ENCODE measurements at places on chromosomes 1 and 21.

GRCh38 chr1:3651026-3651929, 1.0 kb upstream of the TP73 start:
- no peak for DNase-seq

- no peak for DNase-seq
These were observed 52.3 kb downstream of the SPATA46 start for GRCh38 chr1:162324396-162324795.

GRCh38 chr1:226875641-226876295, 5.4 kb downstream of the PSEN2 start:
- no peak for DNase-seq

DNA sequence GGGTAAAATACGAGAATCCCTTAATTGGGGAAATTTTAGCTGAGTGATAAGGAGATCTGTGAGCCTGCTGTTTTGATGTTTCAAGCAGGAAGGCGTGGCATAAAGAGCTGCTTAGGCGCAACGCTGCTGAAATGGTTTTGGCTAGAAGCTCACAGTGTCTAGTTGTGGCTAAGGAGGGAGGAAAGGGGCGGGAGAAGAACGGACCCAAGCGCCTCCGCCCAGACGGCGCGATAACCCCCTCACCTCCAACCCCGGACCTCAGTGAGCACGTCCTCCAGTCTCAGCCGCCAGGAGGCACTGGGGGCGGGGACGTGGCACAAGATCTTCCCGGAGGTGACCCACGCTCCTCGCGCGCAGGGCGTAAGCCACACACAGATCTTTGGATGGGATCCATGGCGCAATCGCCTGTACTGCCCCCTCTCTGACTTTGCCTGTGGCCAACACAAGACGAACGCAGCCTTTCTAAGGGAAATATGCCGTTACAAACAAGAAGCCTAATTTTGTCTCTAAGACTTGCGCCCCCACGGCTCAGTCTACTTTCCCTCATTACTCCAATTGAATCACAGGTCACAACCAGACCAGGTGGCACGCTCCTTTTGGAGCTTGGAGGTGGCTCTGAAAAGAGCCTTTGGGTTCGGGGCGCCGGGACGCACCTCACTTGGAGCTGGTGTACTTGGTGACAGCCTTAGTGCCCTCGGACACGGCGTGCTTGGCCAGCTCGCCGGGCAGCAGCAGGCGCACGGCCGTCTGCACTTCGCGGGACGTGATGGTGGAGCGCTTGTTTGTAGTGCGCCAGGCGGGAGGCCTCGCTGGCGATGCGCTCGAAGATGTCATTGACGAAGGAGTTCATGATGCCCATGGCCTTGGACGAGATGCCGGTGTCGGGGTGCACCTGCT, 23.4 kb upstream of the RNF187 start:
- no peak for DNase-seq

GRCh38 chr21:33998809-33999208, 74.6 kb upstream of the MRPS6 start:
- DNase-seq: no peak
